ENCODE measurements at places on chromosomes 11 and 22. TPM values are rescaled to one million over a fixed set of nuclear protein-coding genes. Genes with fewer than 3 reads are reported as not detected.

SMDT1 gene
- 11.5 TPM for total RNA-seq

HPX gene
- total RNA-seq: 1.2 TPM

SYT7 gene
- total RNA-seq: 5.7 TPM

PDE2A gene
- total RNA-seq: 26.1 TPM

BDNF gene
- total RNA-seq: 1.4 TPM

RCOR2 gene
- total RNA-seq: not detected

TM7SF2 gene
- 161 TPM for total RNA-seq

OR51I1 gene
- total RNA-seq: not detected

Data from lower leg skin (tissue), 4 donors.